Activated naive CD8-positive, alpha-beta T cell treated with anti-CD3 and anti-CD28 coated beads for 36 hours (primary cell): ENCODE measurements at places on chromosomes 2 and 18.

DNA sequence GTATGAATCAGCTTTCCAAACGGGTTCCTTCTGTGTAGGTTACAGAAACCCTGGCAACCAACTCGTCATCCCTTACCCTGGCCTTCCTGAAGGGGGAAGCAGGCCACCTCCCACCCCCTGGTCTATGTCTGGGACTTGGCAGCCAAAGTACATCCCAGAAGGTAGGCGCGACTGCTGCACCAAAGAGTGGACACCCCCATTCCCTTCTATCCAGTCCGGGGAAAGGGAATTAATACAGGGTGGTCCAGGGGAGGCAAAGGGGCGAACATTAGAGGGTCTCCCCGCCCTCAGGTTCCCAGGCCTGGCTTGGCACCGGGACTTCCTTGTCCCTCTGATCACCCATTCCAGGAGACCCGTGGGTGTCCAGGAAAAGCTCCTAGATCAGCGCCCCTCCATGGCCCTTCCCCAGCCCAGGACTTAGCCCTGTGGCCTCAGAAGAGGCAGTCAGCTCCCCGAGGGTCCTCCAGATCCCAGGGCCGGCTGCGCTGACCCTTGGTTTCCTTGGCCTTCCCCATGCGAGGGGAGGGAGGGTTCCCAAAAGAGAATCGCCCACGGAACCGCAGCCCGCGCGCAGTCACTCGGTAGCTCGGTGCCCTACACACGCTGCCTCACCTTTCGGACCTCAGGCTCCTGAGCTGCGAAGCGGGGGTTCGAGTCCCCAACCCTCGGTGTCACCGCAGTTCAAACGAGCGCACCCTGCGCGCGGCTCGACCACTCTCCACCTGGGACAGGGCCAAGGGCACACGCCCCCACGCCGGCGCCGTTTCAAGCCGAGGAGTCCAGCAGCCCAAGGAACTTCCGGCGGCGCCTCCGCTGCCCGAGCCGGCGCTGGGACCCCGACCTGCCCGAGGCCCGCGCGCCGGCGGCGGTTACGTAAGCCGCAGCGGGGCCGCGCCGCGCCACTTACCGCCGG is at the start of gene PER2:
Gene PER2, minus strand, starts transcription at position 874 of the 913 bp plus-strand sequence. CDS start 10,674 bp downstream, outside the sequence.
- DNase-seq, result peak; percentile 45
- H3K4me3 ChIP-seq, result peak within 1 kb of the TSS; percentile 94
- peaks cover 35% of the 10 kb centered on the region for H3K4me1 ChIP-seq
- peaks cover 2% of the 10 kb centered on the region for H3K36me3 ChIP-seq
- peak within 1 kb of the TSS; percentile 99 for H3K27ac ChIP-seq

GRCh38 chr2:65608916-65609315 is 176.5 kb upstream of the SPRED2 start:
- DNase-seq, result no peak
- H3K4me3 ChIP-seq, result no peak overlapping the region
- H3K4me1 ChIP-seq, result peaks cover 10% of the 10 kb centered on the region
- H3K36me3 ChIP-seq, result no peaks in the 10 kb centered on the region
- H3K27ac ChIP-seq, result no peak overlapping the region

GRCh38 chr2:106156305-106157296 is 37.5 kb downstream of the UXS1 start:
- H3K4me3 ChIP-seq, result no peak overlapping the region
- H3K27me3 ChIP-seq, result no peaks in the 10 kb centered on the region
- peak overlapping the region; percentile 20 for H3K27ac ChIP-seq
- peaks cover 78% of the 10 kb centered on the region for H3K36me3 ChIP-seq

DNA sequence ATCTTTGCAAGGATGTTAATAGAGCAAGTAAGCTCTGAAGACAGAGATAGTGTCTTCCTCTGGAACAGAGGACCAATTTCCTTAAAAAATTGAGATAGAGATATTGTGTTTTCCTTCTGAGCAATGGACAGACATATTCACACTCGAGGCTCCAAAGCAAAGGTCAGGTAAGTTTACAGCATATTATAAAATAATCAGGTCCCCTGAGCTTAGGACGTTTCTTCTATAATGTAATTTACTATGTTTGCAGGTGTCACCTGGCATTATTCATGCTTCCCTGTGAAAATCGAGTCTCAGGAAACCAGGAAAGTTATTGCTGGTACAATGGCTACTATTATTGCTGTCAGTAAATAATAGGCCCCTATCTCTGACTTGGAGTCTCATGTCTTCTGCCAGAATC is 1135.8 kb upstream of the ACVR2A start:
- no peaks in the 10 kb centered on the region for H3K27me3 ChIP-seq
- H3K4me3 ChIP-seq, result no peak overlapping the region
- no peak overlapping the region for H3K27ac ChIP-seq
- DNase-seq, result no peak
- no peaks in the 10 kb centered on the region for H3K36me3 ChIP-seq
- H3K4me1 ChIP-seq, result no peaks in the 10 kb centered on the region

DNA sequence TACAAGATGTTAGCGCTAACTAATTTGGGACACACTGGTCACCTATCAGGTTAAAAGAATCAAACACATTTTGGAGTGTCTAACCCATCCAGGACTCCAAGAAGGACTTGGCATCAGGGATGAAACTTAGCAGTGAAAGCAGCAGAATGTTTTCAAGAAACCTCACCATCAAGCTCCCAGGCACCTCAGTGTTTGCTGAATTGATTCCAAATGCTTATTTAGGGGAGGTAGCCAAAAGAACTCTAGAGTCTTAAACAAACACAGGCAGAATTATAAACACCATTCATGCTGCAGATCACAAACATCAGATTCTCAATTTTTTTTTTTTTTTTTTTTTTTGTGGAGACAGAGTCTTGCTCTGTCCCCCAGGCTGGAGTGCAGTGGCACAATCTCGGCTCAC is 122.8 kb upstream of the UXS1 start:
- H3K4me1 ChIP-seq, result no peaks in the 10 kb centered on the region
- no peak overlapping the region for H3K27ac ChIP-seq
- no peaks in the 10 kb centered on the region for H3K27me3 ChIP-seq
- no peaks in the 10 kb centered on the region for H3K36me3 ChIP-seq
- no peak overlapping the region for H3K4me3 ChIP-seq
- no peak for DNase-seq

DNA sequence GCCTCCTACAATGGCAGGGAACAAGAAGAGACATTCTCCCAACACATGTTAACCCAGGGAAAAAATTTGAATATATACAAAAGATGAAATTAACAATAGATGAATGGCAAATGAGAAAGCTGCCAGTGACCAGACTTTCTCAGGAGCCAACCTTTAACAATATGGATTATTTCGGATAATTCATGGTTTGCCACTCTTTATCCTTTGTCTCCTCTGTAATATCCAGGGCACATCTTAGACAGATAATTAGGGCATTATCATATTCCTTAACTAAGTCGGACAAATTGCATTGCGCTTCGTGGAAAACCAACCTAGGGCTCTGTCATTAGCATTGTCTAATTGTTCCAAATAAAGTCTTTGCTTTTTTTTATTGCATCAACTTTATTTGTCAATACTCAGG is 97.3 kb downstream of the CDCA7 start:
- H3K4me1 ChIP-seq, result peaks cover 6% of the 10 kb centered on the region
- H3K27ac ChIP-seq, result no peak overlapping the region
- H3K4me3 ChIP-seq, result no peak overlapping the region
- no peaks in the 10 kb centered on the region for H3K36me3 ChIP-seq
- no peak for DNase-seq

DNA sequence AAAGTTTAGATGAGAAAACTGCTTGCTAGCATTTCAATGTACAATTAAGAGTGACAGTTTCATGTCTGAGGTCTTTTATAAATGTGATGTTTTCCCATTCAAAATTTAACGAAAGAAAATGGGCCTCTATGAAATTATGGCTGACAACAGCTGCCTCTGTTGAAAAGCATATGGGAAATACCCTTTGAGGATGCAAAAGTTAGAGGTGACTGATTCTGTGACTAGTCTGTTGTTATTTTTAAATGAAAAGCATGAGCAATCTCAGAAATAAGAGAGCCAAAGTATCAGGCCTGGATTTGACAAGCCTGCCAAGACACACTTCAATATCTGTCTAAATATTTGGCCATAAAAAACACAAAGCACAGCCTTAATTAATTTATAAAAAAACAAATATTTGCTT is 580.8 kb downstream of the ERBB4 start:
- H3K27ac ChIP-seq, result no peak overlapping the region
- no peaks in the 10 kb centered on the region for H3K36me3 ChIP-seq
- no peaks in the 10 kb centered on the region for H3K27me3 ChIP-seq
- H3K4me1 ChIP-seq, result no peaks in the 10 kb centered on the region
- H3K4me3 ChIP-seq, result no peak overlapping the region

- H3K27ac ChIP-seq, result no peak overlapping the region
- no peaks in the 10 kb centered on the region for H3K27me3 ChIP-seq
- no peak overlapping the region for H3K4me3 ChIP-seq
- no peaks in the 10 kb centered on the region for H3K4me1 ChIP-seq
- H3K36me3 ChIP-seq, result no peaks in the 10 kb centered on the region
These were observed 415.2 kb upstream of the NETO1 start for GRCh38 chr18:73283032-73283431.

- DNase-seq, result no peak
- no peak overlapping the region for H3K4me3 ChIP-seq
- no peak overlapping the region for H3K27ac ChIP-seq
- H3K4me1 ChIP-seq, result no peaks in the 10 kb centered on the region
- no peaks in the 10 kb centered on the region for H3K27me3 ChIP-seq
- no peaks in the 10 kb centered on the region for H3K36me3 ChIP-seq
These were observed 320.9 kb upstream of the ETAA1 start for GRCh38 chr2:67076239-67076624.

GRCh38 chr2:65081232-65081685 is 25.0 kb downstream of the CEP68 start:
- no peak overlapping the region for H3K4me3 ChIP-seq
- peaks cover 8% of the 10 kb centered on the region for H3K4me1 ChIP-seq
- no peak for DNase-seq
- peak overlapping the region; percentile 31 for H3K27ac ChIP-seq
- H3K27me3 ChIP-seq, result no peaks in the 10 kb centered on the region

- peaks cover 11% of the 10 kb centered on the region for H3K4me1 ChIP-seq
- no peak overlapping the region for H3K27ac ChIP-seq
- H3K36me3 ChIP-seq, result peaks cover 2% of the 10 kb centered on the region
- H3K4me3 ChIP-seq, result no peak overlapping the region
These were observed 160.9 kb upstream of the TTC39C start for GRCh38 chr18:23853448-23854195.

- no peak for DNase-seq
- H3K4me3 ChIP-seq, result no peak overlapping the region
These were observed 283.7 kb upstream of the VWC2L start for GRCh38 chr2:214127170-214127569.

DNA sequence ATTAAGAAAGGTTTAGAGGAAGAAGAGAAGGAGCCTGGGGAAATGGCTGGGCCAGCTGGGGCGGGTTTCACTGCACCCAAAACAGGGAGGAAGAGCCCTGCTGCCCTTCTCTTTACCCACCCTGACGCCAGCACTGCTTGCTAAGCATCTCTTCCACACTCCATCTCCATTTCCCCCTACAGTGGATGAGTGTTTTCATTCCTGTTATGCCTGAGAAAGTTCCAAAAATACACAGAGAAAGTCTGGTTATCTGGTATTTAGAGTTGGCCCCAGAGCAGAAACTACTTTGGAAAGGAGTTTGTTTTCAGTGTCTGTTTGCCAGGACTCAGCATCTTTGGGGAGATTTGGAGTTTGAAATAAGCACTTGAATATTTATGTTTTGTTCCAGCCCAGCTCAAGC is 451.0 kb downstream of the SLC4A3 start:
- no peaks in the 10 kb centered on the region for H3K27me3 ChIP-seq
- no peak overlapping the region for H3K4me3 ChIP-seq
- DNase-seq, result no peak
- H3K27ac ChIP-seq, result no peak overlapping the region

DNA sequence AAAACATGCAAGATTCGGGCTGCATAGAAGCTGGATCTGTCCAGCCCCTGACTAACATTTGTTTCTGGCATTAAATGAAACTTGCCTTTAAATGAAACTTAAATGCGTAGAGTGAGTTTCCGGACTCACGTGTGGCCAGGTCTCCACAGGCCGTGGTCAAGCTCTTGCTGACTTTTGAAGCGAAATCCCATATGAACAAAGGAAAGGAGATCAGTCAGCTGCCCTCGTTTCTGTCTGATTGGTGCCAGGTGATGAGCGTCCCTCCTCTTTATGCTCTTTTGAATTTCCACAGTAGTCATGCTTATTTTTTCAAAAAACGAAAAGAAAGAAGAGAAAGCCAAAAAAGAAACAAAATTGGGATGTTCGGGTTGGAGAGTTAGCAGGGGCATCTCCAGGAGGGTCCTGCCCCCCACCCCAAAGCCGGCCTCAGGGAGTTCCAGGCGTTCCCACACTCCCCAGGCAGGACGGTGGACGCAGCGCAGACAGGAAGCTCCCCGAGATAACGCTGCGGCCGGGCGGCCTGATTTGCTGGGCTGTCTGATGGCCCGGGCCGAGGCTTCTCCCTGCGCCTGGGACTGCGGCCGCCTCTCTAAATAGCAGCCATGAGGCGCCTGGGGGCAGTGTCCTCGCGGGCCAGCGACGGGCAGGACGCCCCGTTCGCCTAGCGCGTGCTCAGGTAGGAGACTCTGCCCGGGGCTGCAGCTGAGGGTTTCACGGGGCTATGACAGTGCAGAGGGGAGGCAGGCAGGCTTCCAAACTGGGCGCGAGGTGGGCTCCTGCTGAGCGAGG is at the start of gene COLEC11:
Gene COLEC11, plus strand, starts transcription at position 620 of the 789 bp plus-strand sequence. CDS start 9,229 bp downstream, outside the sequence.
- peaks cover 6% of the 10 kb centered on the region for H3K27me3 ChIP-seq
- peaks cover 22% of the 10 kb centered on the region for H3K4me1 ChIP-seq
- no peaks in the 10 kb centered on the region for H3K36me3 ChIP-seq
- DNase-seq, result no peak
- H3K27ac ChIP-seq, result no peak within 1 kb of the TSS
- H3K4me3 ChIP-seq, result no peak within 1 kb of the TSS

DNA sequence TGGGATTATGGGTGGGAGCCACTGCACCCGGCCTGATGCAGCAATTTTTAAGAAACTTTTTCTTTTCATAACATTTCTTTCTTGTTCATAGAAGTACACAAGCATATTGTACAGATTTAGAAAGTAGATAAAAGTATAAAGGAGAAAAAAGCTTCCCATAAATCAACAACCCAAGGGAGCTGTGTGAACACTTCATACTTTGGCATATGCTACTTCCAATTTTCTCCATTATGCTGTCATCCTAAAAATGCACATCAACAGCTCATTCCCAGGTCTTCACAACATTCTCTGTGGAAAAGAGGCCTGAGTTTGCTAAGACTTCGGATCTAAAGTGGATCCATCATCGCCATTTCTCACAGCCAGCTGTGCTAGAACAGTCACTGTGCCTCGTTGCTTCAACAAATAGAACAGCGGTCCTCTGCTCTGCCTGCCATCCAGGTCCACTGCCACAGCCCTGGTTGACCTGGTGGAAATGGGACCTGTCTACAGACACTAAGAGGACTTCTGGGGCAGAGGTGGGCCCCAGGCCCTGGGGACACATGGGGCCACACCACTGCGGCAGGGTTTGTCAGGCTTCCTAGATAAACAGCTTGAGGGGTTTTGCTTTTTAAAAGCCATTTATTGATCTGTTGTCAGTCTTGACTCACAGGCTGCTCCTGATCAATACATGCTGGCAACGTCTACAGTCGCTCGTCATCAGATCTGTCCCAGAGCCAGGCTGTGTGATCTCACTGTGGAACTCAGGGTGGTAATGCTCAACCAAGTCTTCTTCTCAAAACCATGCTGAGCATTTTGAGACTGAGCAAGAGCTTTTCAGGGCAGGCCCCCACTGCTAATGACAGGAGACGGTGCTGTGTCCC is 72.7 kb upstream of the MGAT4A start:
- no peak overlapping the region for H3K27ac ChIP-seq
- no peak overlapping the region for H3K4me3 ChIP-seq
- no peaks in the 10 kb centered on the region for H3K27me3 ChIP-seq
- DNase-seq, result no peak
- H3K4me1 ChIP-seq, result peaks cover 13% of the 10 kb centered on the region

- H3K4me3 ChIP-seq, result no peak overlapping the region
- H3K36me3 ChIP-seq, result no peaks in the 10 kb centered on the region
- no peak for DNase-seq
- no peak overlapping the region for H3K27ac ChIP-seq
- H3K4me1 ChIP-seq, result peaks cover 17% of the 10 kb centered on the region
- H3K27me3 ChIP-seq, result peaks cover under 1% of the 10 kb centered on the region
These were observed 45.0 kb downstream of the CYRIA start for GRCh38 chr2:16620590-16620989.
